B cell (primary cell): ENCODE measurements at places on chromosomes 1 and 21.

DNA sequence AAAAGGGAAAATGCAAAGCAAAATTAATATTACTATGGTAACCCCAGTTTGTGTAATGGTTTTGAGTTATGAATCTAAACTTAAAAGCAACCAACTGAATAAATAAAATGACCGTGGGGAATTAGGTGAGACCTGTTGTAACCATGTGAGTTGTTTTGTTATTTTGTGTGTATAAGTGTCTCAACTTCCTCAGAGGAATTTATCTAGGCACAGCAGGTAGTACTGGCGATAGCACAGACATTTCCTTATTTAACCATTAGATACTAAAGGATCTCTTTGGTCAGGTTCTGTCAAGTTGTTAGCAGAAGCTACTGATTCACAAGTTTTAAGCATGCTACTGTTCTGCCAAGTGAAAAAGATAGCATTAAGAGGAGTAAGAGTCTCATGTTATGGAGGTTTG lies 39.3 kb upstream of the LRRC7 start:
- no peak overlapping the region for H3K4me3 ChIP-seq
- H3K27ac ChIP-seq, result no peak overlapping the region
- H3K27me3 ChIP-seq, result no peaks in the 10 kb centered on the region
- H3K36me3 ChIP-seq, result no peaks in the 10 kb centered on the region
- no peak for DNase-seq
- H3K4me1 ChIP-seq, result no peaks in the 10 kb centered on the region

- H3K4me1 ChIP-seq, result peaks cover 12% of the 10 kb centered on the region
- H3K36me3 ChIP-seq, result no peaks in the 10 kb centered on the region
- H3K27ac ChIP-seq, result no peak overlapping the region
Measured at GRCh38 chr1:229409616-229410369, 24.1 kb downstream of the ACTA1 start.

- H3K27me3 ChIP-seq, result no peaks in the 10 kb centered on the region
- no peaks in the 10 kb centered on the region for H3K4me1 ChIP-seq
- no peak overlapping the region for H3K27ac ChIP-seq
- H3K36me3 ChIP-seq, result no peaks in the 10 kb centered on the region
Measured at GRCh38 chr1:71193153-71193552, 112.3 kb upstream of the ZRANB2 start.

DNA sequence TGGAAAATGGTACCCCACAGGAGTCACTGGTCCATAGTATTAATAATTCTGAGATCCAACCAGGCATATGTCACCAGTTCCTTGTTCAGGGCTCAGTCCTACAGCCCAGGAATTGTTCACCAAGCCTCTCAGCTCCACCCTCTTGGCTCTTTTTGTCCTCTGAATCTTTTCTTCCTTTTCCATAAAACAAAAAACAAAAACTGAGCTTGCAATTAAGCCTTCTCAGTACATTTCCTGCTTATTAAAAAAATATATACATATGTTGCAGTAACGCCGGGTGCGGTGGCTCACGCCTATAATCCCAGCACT lies 23.4 kb upstream of the KIF1B start:
- no peaks in the 10 kb centered on the region for H3K36me3 ChIP-seq
- H3K4me3 ChIP-seq, result no peak overlapping the region
- no peaks in the 10 kb centered on the region for H3K27me3 ChIP-seq
- no peak for DNase-seq

- H3K4me3 ChIP-seq, result no peak overlapping the region
- no peak for DNase-seq
- no peaks in the 10 kb centered on the region for H3K27me3 ChIP-seq
- no peaks in the 10 kb centered on the region for H3K36me3 ChIP-seq
Measured at GRCh38 chr1:69765951-69766350, 198.2 kb downstream of the LRRC7 start.

GRCh38 chr1:60290393-60290792 lies 216.8 kb upstream of the C1orf87 start:
- no peak overlapping the region for H3K27ac ChIP-seq
- no peaks in the 10 kb centered on the region for H3K36me3 ChIP-seq
- no peaks in the 10 kb centered on the region for H3K4me1 ChIP-seq
- H3K4me3 ChIP-seq, result no peak overlapping the region
- DNase-seq, result no peak
- H3K27me3 ChIP-seq, result no peaks in the 10 kb centered on the region

DNA sequence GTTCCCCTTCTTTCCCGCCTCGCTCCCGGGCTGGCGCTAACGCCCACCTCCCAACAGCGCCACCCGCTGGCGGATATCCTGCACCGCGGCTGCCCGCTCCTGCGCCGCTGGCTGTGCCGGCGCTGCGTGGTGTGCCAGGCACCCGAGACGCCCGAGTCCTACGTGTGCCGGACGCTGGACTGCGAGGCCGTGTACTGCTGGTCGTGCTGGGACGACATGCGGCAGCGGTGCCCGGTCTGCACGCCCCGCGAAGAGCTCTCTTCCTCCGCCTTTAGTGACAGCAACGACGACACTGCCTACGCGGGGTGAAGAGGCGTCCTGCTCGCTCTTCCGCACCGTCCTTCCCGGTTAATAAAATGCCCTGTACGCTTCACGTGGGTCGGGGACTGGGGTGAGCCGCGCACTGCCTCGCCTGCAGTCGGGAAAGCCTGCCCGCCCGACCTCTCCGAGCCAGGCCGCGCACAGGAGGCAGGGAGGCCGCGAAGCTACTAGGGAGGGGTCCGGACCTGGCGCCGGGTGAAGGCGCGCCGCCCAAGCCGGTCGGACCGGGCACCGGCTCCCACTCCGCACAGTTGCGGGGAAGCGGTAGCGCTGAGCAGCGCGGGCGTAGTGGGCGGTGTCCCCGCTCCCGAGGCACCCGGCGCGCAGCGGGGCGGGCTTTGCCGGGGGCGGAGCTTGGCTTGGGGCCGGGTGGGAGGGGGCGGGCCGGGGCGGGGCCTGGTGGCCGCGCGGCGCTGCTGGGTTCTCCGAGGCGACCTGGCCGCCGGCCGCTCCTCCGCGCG lies at the start of gene ADAM15:
TSS of gene ADAM15 (plus strand) at position 757 of the 782 bp plus-strand sequence. CDS start 71 bp downstream, outside the sequence.
- no peaks in the 10 kb centered on the region for H3K27me3 ChIP-seq
- H3K27ac ChIP-seq, result no peak within 1 kb of the TSS
- H3K36me3 ChIP-seq, result no peaks in the 10 kb centered on the region
- DNase-seq, result peak; percentile 83
- H3K4me1 ChIP-seq, result peaks cover 20% of the 10 kb centered on the region
- peak within 1 kb of the TSS; percentile 74 for H3K4me3 ChIP-seq

GRCh38 chr1:176959191-176959820 lies 205.2 kb downstream of the ASTN1 start:
- DNase-seq, result no peak
- H3K27me3 ChIP-seq, result no peaks in the 10 kb centered on the region
- no peak overlapping the region for H3K4me3 ChIP-seq
- no peaks in the 10 kb centered on the region for H3K36me3 ChIP-seq
- H3K4me1 ChIP-seq, result no peaks in the 10 kb centered on the region

DNA sequence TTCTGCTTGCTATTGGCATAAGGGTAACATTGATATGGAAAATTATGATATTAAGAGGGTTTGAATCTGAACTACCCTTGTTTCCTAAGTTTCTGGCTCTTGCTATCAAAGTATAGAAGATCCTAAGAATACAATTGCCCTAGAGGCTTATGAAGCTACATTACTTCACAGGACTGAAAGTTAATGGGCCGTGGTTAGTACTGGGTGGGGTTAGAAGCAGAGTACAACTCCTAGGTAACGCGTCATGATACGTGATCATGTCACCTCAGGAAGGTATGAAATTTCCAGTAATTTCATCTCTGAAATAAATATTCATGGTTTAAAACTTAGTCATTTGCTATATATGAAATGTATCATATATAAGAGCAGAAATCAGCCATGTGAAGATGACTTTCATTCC lies 743.8 kb upstream of the NEGR1 start:
- no peaks in the 10 kb centered on the region for H3K27me3 ChIP-seq
- no peak overlapping the region for H3K27ac ChIP-seq
- no peaks in the 10 kb centered on the region for H3K36me3 ChIP-seq
- DNase-seq, result no peak

- no peaks in the 10 kb centered on the region for H3K36me3 ChIP-seq
- H3K27me3 ChIP-seq, result no peaks in the 10 kb centered on the region
- H3K27ac ChIP-seq, result no peak overlapping the region
- H3K4me1 ChIP-seq, result no peaks in the 10 kb centered on the region
- DNase-seq, result no peak
Measured at GRCh38 chr1:208570362-208570761, 326.2 kb upstream of the PLXNA2 start.

- H3K27me3 ChIP-seq, result no peaks in the 10 kb centered on the region
- no peak for DNase-seq
- H3K4me3 ChIP-seq, result no peak overlapping the region
- H3K36me3 ChIP-seq, result no peaks in the 10 kb centered on the region
Measured at GRCh38 chr21:26554365-26554764, 18.7 kb downstream of the CYYR1 start.

DNA sequence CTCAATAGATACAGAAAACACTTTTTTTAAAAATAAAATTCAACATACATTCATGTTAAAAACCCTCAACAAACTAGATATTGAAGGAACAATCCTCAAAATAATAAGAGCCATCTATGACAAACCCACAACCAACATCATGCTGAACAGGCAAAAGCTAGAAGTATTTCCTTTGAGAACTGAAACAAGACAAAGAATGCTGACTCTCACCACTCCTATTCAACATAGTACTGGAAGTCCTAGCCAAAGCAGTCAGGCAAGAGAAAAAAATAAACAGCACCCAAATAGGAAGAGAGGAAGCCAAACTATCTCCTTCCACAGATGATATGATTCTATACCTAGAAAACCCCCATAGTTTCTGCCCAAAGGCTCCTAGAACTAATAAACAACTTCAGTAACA lies 46.2 kb upstream of the IVNS1ABP start:
- H3K4me1 ChIP-seq, result no peaks in the 10 kb centered on the region
- no peak overlapping the region for H3K4me3 ChIP-seq
- no peaks in the 10 kb centered on the region for H3K27me3 ChIP-seq
- H3K36me3 ChIP-seq, result no peaks in the 10 kb centered on the region

DNA sequence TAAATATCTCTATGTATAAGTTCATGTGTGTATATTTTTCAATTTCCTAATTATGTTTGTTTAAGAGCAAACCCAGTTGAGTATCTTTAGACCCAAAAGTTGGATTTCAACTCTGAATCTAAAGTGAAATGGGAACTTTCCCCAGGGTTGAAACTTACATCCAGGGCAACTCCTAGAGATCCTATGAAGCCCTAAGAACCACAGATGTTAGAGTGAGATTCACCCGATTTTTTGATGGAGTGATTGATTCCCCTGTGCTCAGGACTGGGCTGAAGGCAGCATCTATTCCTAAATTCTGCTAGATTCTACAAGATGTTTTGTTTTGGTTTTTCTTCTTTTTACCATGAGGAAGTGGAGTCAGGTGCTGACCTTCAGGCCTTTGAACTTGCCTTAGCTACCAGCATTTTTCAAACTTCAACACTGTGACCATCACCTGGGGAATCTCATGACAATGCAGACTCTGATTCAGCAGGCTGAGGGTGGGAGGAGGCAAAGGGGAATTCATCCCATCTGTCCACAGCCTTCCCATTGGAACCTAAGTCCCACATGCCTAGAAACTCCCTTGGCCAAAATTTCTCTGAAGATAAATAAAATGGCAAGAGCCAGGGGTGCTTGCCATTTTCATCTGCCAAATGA lies 145.5 kb downstream of the ETS2 start:
- H3K36me3 ChIP-seq, result no peaks in the 10 kb centered on the region
- no peak overlapping the region for H3K4me3 ChIP-seq
- H3K27me3 ChIP-seq, result no peaks in the 10 kb centered on the region
- DNase-seq, result no peak

GRCh38 chr1:30768830-30769718 lies 11.5 kb upstream of the LAPTM5 start:
- H3K4me1 ChIP-seq, result peaks cover 6% of the 10 kb centered on the region
- H3K36me3 ChIP-seq, result no peaks in the 10 kb centered on the region
- H3K27me3 ChIP-seq, result no peaks in the 10 kb centered on the region
- no peak for DNase-seq
- no peak overlapping the region for H3K4me3 ChIP-seq

GRCh38 chr21:44875316-44875700 lies 1.8 kb upstream of the PTTG1IP start:
- H3K27ac ChIP-seq, result peak overlapping the region; percentile 93
- peak overlapping the region; percentile 92 for H3K4me3 ChIP-seq
- H3K36me3 ChIP-seq, result peaks cover 2% of the 10 kb centered on the region
- no peaks in the 10 kb centered on the region for H3K27me3 ChIP-seq
- peak; percentile 40 for DNase-seq

DNA sequence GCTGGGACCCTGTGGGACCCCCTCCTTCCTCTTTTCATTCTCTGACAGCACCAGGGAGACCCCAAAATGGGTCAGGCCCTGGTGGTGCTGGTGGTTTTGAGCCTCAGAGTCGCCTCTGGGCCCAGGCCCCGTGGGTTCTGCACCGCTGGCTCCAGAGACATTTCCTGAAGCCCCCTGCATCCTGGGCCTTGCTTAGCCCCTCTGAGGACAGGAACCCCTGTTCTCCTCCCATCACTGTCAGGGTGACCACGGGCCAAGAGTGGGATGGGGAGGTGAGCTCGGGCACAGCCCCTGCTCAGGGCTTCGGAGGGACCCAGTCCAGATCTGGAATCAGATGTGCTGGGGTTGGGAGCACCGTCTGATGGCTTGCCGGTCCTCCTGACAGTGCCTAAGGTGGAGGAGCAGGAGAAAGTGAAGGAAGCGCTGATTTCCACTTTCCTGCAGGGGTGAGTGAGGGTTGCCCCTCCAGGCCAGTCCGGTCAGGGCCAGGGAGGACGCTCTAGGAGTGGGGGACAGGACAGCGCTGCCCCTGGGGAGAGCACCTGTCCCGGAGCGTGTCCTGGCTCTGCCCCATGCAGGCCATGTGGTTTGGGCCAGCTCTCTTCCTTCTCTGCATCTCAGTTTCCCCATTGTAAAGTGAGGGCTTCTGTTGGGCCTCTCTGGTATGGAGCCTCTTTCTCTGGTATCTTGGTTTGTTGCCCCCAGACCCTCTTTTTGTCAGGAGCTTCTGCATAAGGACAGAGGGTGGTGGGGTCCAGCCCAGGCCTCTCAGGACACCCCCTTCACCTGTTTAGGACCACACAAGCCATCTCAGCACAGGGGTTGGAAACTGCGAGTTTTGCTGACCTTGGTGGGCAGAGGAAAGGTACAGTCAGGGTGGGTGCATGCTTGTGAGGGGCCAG lies 71.0 kb downstream of the TRIM11 start:
- DNase-seq, result no peak
- H3K27ac ChIP-seq, result no peak overlapping the region
- no peaks in the 10 kb centered on the region for H3K27me3 ChIP-seq

GRCh38 chr1:156860113-156860627 lies 495 bp upstream of the NTRK1 start:
- peak overlapping the region; percentile 48 for H3K4me3 ChIP-seq
- no peak overlapping the region for H3K27ac ChIP-seq
- H3K4me1 ChIP-seq, result peaks cover 23% of the 10 kb centered on the region
- H3K27me3 ChIP-seq, result peaks cover 22% of the 10 kb centered on the region
- no peaks in the 10 kb centered on the region for H3K36me3 ChIP-seq

- no peak for DNase-seq
- H3K27ac ChIP-seq, result no peak overlapping the region
- H3K27me3 ChIP-seq, result peaks cover 6% of the 10 kb centered on the region
- peaks cover 47% of the 10 kb centered on the region for H3K4me1 ChIP-seq
- H3K4me3 ChIP-seq, result no peak overlapping the region
- no peaks in the 10 kb centered on the region for H3K36me3 ChIP-seq
Measured at GRCh38 chr1:234965111-234965510, 163.5 kb downstream of the TOMM20 start.

- no peak overlapping the region for H3K4me3 ChIP-seq
- H3K36me3 ChIP-seq, result no peaks in the 10 kb centered on the region
- DNase-seq, result no peak
- H3K27me3 ChIP-seq, result peaks cover 34% of the 10 kb centered on the region
- H3K4me1 ChIP-seq, result peaks cover 16% of the 10 kb centered on the region
Measured at GRCh38 chr21:43277481-43278351, 108.9 kb downstream of the CRYAA start.

GRCh38 chr1:3031401-3032221 lies 10.3 kb downstream of the ACTRT2 start:
- H3K27me3 ChIP-seq, result no peaks in the 10 kb centered on the region
- no peak overlapping the region for H3K27ac ChIP-seq
- H3K36me3 ChIP-seq, result no peaks in the 10 kb centered on the region
- H3K4me1 ChIP-seq, result no peaks in the 10 kb centered on the region
- DNase-seq, result no peak

- H3K4me1 ChIP-seq, result no peaks in the 10 kb centered on the region
- H3K4me3 ChIP-seq, result no peak overlapping the region
Measured at GRCh38 chr1:225388372-225388771, 39.5 kb downstream of the LBR start.
